ENCODE measurements at places on chromosomes 11 and 22.

- DNase-seq, result no peak
These were observed 25.0 kb downstream of the FADS3 start for GRCh38 chr11:61866231-61866957.

GRCh38 chr11:88806410-88806809 is 259.4 kb downstream of the GRM5 start:
- DNase-seq, result no peak

DNA sequence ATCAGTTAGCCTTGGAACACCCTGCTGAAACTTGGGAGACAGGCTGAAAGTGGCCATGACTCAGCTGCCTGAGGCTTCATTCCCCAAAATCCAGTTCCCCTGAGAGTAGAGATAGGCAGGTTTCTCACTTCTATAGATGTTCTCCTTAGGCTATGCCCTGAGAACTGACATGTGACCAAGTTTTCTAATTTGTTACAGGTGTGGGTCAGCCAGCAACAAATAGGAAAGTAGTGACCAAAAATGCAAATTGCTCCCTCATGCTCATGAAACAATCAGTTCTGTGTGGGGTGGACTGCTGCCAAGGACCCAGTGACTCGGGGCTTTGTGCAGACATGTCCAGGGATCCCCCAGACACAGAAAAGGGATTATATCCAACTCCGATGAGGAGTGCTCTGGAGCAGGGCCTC is 7.3 kb upstream of the CCDC15 start:
- no peak for DNase-seq

DNA sequence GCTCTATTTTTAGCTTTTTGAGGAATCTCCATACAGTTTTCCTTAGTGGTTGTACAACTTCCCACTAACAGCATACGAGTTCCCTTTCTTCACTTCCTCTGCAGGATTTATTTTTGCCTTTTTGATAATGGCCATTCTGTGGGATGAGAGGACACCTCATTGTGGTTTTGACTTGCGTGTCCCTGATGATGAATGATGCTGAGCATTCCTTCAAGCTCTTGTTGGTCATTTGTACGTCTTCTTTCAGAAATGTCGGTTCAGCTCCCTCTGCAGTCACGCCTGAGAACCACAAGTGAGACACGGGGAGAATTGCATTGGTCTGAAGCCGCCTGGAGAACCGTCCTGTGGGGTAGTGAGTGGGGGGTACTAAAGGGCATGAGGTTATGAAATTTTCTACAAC is 2.0 kb upstream of the KRTAP5-10 start:
- DNase-seq, result peak; percentile 42

DNA sequence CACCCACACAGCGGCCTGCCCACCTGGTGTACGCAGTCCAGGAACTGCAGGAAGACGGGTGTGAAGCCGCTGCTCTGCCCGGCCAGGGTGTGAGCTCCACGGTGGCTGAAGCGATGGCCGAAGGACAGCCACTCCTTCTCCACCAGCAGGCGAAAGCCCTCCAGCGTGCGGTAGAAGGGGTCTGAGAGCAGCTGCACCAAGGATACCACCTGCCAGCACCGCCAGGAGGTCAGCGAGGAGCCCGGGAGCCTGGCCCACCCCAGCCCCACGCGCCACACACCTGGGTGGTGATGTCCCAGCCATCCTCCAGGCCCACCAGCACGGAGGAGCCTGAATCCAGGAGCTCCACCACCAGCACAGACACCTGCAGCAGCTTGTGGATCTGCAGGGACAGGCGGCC is 19.6 kb downstream of the SBF1 start:
- DNase-seq, result no peak

- DNase-seq, result no peak
These were observed 909.0 kb downstream of the BRD1 start for GRCh38 chr22:48918585-48919186.

- no peak for DNase-seq
These were observed 18.7 kb downstream of the MRGPRX4 start for GRCh38 chr11:18191376-18191775.

All from HAP-1 (cell line).